ENCODE measurements at places on chromosomes 16 and 17.

DNA sequence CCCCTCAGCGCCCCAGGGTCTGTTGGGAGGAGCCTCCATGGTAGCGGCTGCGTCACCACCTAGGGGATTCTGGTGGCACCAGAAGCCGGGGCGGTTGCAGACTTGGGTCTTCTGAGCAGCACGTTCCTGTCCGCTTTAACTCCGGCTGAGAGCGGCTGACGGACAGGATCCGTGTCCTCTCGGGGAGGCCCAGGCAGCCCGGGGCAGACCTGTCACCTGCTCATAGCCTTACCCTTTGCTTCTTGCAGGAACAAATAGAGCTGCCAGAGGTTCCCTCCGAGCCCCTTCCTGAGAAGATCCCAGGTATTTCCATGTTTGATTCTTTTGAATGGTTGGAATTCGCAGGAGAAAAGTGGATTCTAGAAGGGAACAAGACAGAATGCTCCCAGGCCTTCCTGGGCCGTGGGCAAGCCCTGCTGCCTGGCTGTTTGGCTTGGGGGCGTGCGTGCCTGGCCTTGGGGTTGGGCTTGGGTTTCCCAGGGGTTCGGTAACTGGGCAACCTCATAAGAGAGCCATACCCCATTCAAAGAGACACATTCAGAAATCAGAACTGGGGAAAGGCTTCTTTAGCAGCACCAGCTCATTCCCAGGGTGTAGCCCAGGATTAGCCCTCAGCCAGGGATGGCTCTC is 6.6 kb downstream of the CHMP6 start:
- no peak for DNase-seq
- H3K36me3 ChIP-seq, result peaks cover 28% of the 10 kb centered on the region
- H3K27me3 ChIP-seq, result no peaks in the 10 kb centered on the region
- no peak overlapping the region for H3K4me3 ChIP-seq

DNA sequence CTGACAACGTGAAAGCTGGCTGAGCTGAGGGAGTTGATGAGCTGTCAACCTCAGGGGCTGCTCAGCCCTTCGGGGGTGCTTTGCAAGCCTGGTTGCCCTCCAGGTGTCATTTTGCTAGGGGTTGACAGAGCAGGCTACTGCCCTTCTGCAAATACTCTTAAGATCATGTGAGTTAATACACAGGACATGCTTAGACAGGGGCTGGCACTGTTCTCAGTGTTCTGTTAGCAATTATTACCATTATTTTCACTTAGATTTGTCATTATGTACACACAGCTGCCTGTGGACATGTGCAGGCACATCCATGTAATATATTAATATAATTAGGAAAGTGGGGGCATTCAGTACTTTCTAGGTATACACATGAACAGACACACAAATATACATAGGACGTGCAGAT is 554.3 kb upstream of the HSBP1 start:
- H3K4me3 ChIP-seq, result no peak overlapping the region
- no peak overlapping the region for H3K27ac ChIP-seq
- H3K36me3 ChIP-seq, result no peaks in the 10 kb centered on the region
- H3K27me3 ChIP-seq, result no peaks in the 10 kb centered on the region

DNA sequence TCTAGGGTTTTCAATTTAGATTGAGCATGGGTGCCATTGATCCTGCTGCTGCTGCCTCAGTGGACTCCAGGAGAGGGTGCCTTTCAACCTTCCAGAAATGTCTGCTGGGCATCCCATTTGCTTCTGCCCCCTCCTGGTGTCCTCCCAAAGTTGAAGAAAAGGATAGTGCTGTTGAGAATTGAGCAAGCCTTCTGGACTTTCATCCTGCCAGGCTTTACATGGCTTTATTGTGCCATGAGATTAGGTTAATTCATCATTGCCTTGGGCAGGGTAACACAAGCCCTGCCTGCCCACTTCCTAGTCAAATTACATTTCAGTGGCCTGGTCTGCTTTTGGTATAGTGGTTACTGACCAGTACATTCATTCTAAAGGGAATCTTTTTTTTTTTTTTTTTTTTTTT is 17.9 kb upstream of the TANGO6 start:
- no peak overlapping the region for H3K27ac ChIP-seq
- DNase-seq, result no peak
- peaks cover 3% of the 10 kb centered on the region for H3K4me1 ChIP-seq
- H3K4me3 ChIP-seq, result no peak overlapping the region

GRCh38 chr17:13594762-13595598 is 6.7 kb downstream of the HS3ST3A1 start:
- H3K27ac ChIP-seq, result no peak overlapping the region
- no peaks in the 10 kb centered on the region for H3K4me1 ChIP-seq
- no peaks in the 10 kb centered on the region for H3K36me3 ChIP-seq

- DNase-seq, result no peak
- no peaks in the 10 kb centered on the region for H3K27me3 ChIP-seq
- H3K27ac ChIP-seq, result no peak overlapping the region
- H3K4me1 ChIP-seq, result no peaks in the 10 kb centered on the region
Measured at GRCh38 chr17:19935169-19935568, 42.5 kb downstream of the AKAP10 start.

DNA sequence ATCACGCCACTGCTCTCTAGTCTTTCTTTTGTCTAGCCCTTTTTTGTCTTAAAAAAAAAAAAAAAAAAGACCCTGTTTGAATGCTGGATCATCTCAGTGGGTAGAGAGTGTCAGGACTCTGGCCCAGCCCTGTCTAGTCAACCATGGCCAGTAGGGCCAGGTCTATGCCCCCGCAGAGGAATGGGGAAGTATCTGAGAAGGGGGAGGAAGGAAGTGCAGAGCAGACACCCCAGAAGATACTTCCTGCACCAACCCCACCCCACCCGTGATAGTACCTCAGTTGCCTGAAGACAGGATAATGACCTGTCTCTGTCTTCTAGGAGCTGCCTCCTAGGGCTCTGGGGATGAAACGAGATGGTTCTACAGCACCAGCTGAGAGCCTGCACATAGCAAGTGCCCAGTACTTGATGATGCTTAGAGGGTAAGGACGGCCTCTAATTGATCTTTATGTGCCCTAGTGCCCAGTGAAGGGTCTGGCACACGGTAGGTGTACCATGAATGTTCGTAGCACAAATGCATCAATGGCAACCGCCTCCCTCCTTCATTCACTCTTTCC is 55.4 kb downstream of the ABAT start:
- peak overlapping the region; percentile 89 for H3K27ac ChIP-seq
- H3K4me1 ChIP-seq, result peaks cover 11% of the 10 kb centered on the region
- H3K36me3 ChIP-seq, result no peaks in the 10 kb centered on the region
- no peak for DNase-seq
- H3K27me3 ChIP-seq, result no peaks in the 10 kb centered on the region

- no peaks in the 10 kb centered on the region for H3K27me3 ChIP-seq
- H3K4me3 ChIP-seq, result no peak overlapping the region
Measured at GRCh38 chr17:11539637-11540036, 58.6 kb upstream of the DNAH9 start.

DNA sequence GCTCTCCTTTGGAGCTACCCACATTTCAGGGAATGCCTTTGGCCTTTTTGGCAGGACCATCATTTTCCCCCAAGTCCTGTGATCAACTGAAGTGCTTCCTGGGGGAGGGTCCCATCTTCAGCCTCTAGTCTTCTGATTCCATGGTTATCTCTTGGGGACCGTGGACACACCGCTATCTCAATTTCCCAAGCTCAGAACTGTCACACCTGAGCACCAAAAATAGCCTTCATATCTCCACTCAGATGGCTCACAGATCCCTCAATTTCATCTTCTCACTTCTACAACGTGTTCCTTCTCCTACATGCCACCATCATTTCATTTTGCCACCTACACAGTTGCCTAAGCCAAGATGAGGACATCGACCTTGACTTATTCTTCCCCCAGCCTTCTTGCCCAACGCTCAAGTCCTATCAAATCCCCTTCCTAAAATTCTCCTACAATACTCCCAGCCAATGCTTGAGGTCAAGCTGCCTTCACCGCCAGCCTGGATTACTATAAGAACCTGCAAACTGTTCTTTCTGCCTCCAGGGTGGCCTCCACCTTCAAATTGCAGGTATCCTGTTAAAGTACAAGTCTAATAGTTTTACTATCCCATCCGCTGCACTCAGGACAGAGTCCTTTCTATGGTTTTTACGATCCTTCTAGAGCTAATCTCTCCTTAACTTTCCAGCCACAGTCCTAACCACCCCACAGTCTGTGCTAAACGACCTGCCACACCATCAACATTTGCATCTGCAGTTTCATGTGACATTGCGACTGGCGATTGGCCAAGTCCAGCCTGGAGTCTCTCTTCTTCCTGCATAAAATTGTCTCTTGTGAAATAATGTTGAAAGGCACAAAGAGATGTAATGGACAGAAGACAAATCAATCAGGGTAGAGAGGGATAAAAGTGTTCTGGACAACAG is 6.2 kb downstream of the ATP6V0D1 start:
- no peak overlapping the region for H3K27ac ChIP-seq
- no peak for DNase-seq
- peaks cover 55% of the 10 kb centered on the region for H3K4me1 ChIP-seq
- no peaks in the 10 kb centered on the region for H3K36me3 ChIP-seq
- no peaks in the 10 kb centered on the region for H3K27me3 ChIP-seq

GRCh38 chr16:88477631-88478519 is 24.8 kb downstream of the ZFPM1 start:
- no peaks in the 10 kb centered on the region for H3K27me3 ChIP-seq
- peaks cover 2% of the 10 kb centered on the region for H3K36me3 ChIP-seq
- H3K4me3 ChIP-seq, result no peak overlapping the region
- DNase-seq, result no peak
- H3K4me1 ChIP-seq, result peaks cover 56% of the 10 kb centered on the region

GRCh38 chr16:89315791-89316581 is 98.5 kb downstream of the ZNF778 start:
- H3K4me3 ChIP-seq, result no peak overlapping the region
- H3K27ac ChIP-seq, result peak overlapping the region; percentile 29
- H3K36me3 ChIP-seq, result no peaks in the 10 kb centered on the region
- no peaks in the 10 kb centered on the region for H3K27me3 ChIP-seq
- no peak for DNase-seq

DNA sequence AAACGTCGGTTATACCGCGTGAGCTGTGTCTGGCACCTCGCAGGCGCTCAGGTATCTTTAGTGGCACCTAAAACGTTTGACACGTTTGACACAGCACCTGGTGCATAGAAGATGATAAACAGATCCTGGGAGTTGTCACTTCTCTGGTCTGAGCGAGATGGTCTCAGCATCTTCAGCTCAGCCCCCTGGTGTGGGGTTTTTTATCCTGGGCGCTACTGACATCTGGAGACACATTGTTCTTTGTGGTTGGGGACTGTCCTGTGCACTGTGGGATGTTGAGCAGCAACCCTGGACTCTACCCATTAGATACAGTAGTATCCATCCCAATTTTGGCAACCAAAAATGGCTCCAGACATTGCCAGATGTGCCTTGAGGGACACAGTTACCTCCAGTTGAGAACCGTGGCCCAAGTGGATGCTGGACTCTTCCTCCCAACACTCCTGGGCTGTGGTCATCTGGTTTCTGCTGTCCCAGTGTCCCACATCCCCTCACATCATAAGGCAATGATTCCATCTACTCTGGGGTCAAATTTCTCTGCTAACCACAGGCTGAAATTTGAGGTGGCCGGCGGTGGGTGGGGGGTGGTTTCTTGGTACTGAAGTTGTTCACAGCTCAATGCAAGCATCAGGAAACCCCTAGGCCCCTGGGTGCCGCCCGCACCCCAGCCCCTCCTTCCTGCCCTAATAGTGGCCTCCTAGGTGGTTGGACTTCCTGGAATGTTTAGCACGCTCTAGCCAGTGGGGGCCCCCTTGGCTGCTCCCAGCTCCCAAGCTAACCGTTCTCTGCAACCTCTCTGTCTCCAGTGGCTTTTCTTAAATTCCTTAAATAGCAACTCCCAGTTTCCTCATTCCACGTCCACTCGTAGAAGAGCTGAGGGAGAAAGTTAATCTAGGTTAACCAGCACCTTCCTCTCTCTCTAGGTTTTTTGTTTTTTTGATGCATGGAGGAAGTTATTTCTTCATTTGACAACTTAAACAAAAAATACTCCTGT is 124.8 kb downstream of the ABCC1 start:
- no peaks in the 10 kb centered on the region for H3K4me1 ChIP-seq
- H3K27ac ChIP-seq, result no peak overlapping the region

DNA sequence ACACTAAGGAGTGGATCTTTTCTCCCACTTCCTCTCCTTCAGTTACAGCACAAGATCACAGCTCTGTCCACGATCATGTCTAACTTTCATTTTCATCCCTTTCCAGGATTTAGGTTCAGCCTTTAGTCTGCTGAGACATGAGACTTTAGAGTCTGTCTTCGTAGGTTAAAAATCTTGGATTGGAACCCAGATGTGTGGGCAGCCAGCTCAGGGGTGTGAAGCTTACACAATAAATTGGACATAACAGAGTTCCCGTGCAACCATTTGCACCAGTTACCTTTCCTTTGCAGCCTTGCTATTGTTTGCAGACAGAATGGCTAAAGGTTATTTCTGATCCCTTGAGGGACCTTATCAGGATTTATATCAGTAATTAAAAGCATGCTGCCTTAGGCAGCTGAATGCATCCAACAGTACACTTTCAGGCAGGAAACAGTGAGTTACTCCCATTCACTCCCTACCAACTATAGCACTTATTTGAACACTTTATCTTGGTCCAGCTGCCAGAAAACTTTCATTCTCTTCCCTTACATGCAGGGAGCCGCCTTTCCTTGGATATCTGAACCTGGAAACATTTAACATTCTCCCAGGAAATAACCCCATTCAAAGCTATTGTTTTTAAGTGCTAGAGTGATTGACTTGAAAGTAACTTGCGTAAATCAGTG is 87.3 kb downstream of the TMEM100 start:
- no peak for DNase-seq
- H3K27me3 ChIP-seq, result no peaks in the 10 kb centered on the region
- H3K4me3 ChIP-seq, result peak overlapping the region; percentile 5
- no peaks in the 10 kb centered on the region for H3K36me3 ChIP-seq
- H3K27ac ChIP-seq, result no peak overlapping the region

GRCh38 chr16:48448841-48449481 is 63.7 kb upstream of the SIAH1 start:
- H3K27ac ChIP-seq, result no peak overlapping the region
- no peak for DNase-seq
- no peaks in the 10 kb centered on the region for H3K27me3 ChIP-seq
- no peaks in the 10 kb centered on the region for H3K4me1 ChIP-seq
